Glutamatergic neuron (in vitro differentiated cells): ENCODE measurements at places on chromosomes 5 and 9.

- H3K4me3 ChIP-seq: no peak overlapping the region
- H3K4me1 ChIP-seq: peaks cover 21% of the 10 kb centered on the region
- H3K27me3 ChIP-seq: peaks cover 4% of the 10 kb centered on the region
- no peak overlapping the region for H3K27ac ChIP-seq
These were observed 188.8 kb downstream of the NTRK2 start for GRCh38 chr9:84858364-84858763.

DNA sequence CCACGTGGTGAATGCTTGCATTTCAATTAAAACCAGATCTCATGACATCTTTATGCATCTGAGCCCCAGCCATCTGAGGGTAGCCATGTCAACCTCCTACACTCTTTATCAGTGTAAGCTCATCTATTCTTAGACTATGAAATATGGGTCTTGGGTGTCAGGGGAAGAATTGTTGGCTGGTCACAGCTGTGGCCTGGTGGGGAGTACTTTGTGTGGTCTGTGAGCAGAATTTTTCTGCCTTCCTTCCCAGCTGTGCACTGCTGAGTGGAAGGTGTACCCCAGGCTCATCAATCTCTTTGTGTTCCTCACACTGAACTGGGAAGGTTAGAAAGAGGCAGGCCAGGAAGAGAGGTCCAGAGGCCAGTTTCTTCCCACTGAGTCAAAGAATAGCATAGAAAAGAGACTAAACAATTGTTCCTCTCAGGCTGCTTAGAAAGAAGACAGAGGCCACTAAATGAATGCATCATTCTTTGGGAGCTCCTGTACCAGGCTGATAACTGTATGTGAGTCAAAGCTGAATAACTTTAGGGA is 202.7 kb upstream of the RGMB start:
- peak; percentile 53 for DNase-seq
- peaks cover 14% of the 10 kb centered on the region for H3K4me1 ChIP-seq
- peaks cover 6% of the 10 kb centered on the region for H3K27me3 ChIP-seq
- peak overlapping the region; percentile 98 for H3K27ac ChIP-seq
- no peaks in the 10 kb centered on the region for H3K36me3 ChIP-seq

DNA sequence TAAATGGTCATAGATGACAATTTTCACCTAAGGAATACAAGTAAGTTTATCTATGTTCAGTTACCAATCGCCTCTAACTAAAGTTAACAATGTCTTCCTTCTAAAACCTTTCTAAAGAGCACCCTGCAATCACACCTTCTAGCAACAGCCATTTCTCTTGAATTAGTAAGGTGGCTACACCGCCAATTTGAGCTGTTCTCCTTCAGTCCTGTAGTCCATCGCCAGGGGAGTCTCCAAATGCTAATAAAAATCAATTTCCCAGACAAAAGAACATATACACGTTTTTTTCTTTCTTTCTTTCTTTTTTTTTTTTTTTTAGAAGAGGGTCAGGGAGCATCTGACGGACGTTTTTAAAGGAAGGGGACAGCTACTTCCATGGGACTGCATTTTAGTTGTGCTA is 729 bp upstream of the RORB start:
- no peaks in the 10 kb centered on the region for H3K36me3 ChIP-seq
- peaks cover 2% of the 10 kb centered on the region for H3K4me1 ChIP-seq
- DNase-seq: no peak
- no peak overlapping the region for H3K27ac ChIP-seq

GRCh38 chr5:176781638-176782570 is 28.5 kb upstream of the UNC5A start:
- no peaks in the 10 kb centered on the region for H3K36me3 ChIP-seq
- peaks cover 8% of the 10 kb centered on the region for H3K4me1 ChIP-seq
- H3K27me3 ChIP-seq: peaks cover 8% of the 10 kb centered on the region
- no peak for DNase-seq

DNA sequence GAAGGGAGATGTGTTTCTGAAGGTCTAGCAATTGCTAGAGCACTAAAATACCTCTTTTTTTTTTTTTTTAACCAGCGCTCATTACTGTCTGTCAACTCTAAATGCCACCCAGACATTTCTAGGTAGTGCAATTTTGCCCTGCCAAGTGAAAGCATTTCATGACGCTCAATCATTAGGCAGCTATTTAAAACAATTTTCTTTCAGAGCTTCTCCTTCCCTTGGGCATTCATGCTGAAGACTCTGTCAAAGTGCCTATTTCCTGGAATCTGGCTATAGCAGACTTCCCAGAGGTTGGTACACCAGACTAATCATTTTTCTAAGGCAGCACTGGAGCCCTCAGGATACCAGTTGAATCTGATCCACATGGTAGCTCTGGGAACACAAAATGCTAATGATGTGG is 97.0 kb upstream of the ANKRD55 start:
- no peak overlapping the region for H3K27ac ChIP-seq
- peaks cover 11% of the 10 kb centered on the region for H3K36me3 ChIP-seq
- no peak for DNase-seq
- H3K27me3 ChIP-seq: peaks cover 2% of the 10 kb centered on the region
- H3K4me3 ChIP-seq: no peak overlapping the region

DNA sequence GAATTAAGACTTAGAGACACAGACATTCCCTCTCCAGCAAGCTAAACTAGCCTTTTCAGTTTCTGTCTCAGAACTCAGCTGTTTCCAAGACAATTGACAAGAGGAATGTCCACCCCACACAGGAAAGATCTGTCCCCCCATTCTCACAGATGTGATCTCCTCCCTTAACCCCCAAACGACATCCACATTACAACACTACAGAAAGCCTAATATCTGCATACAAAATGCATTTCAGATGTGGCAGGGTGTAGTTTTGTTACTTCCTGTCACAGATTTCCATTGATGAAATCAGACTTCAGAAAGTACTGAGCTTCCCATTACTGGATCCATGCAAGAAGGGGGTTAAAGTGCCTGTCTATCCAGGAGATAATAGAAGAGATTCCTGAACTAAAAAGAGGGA is 2.9 kb upstream of the ARSI start:
- H3K27ac ChIP-seq: no peak overlapping the region
- H3K36me3 ChIP-seq: no peaks in the 10 kb centered on the region
- DNase-seq: no peak
- H3K4me3 ChIP-seq: no peak overlapping the region
- no peaks in the 10 kb centered on the region for H3K27me3 ChIP-seq
- peaks cover 38% of the 10 kb centered on the region for H3K4me1 ChIP-seq

DNA sequence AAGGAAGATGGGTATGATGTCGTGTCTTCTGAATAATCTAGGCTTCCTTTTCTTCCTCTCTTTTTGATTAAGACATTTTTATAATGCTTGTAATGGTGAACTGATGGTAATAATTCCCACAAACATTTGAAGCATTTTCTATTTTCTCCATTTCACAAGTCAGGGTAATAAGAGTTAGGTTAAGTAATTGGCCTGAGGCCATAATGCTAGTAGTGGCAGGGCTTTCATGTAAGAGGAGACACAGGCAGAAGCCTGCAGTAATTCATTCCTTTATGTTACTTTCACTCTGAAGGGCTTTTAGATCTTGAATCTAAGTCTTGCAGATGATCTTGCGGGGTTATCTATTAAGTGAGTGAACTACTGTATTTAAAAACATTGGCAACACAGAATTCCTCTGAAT is 374.9 kb downstream of the MAT2B start:
- H3K27me3 ChIP-seq: no peaks in the 10 kb centered on the region
- peaks cover 11% of the 10 kb centered on the region for H3K4me1 ChIP-seq
- H3K27ac ChIP-seq: no peak overlapping the region
- H3K4me3 ChIP-seq: no peak overlapping the region

DNA sequence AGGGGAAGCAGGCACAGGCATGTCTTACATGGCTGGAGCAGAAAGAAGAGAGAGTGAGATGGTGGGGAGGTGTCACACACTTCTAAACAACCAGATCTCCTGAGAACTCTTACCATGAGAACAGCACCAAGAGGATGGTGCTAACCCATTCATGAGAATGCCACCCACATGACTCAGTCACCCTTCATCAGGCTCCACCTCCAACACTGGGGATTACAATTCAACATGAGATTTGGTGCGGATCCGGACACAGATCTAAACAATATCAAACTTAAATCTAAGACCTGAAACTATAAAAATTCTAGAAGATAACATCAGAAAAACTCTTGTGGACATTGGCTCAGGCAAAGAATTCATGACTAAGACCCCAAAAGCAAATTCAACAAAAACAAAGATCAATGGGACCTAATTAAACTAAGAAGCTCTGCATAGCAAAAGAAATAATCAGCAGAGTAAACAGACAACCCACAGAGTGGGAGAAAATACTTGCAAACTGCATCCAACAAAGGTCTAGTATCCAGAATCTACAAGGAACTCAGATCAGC is 65.4 kb downstream of the SPATA31C2 start:
- no peaks in the 10 kb centered on the region for H3K36me3 ChIP-seq
- no peak overlapping the region for H3K27ac ChIP-seq
- peaks cover 14% of the 10 kb centered on the region for H3K4me1 ChIP-seq

DNA sequence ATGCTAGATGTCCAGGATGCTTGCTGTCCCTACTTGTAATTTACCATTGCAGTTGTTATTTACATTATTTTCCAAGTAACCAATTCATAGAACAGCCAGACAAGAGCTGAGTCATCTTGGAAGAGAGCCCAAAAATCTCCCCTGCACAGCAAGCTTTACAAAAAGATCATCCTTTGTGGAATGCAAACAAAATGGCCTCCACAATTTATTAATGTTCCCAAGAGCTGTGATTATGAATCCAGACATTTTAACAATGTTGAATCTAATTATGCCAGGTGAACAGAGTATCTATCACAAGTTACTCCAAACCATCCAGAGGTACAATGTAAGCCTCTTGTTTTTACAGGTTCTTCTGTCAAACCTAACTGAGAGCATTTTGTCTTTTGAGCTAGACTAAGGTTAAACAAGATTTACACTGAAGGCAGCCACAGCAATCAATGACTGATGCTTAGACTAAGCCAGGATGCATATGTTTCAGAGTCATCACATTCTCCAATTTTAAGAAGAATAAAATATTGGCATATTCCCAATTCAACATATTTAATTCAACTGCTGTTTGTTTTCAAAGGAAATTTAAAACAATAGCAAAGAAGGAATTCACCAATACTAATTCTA is 95.3 kb upstream of the SLC12A2 start:
- no peak overlapping the region for H3K27ac ChIP-seq
- H3K4me1 ChIP-seq: no peaks in the 10 kb centered on the region
- no peaks in the 10 kb centered on the region for H3K36me3 ChIP-seq
- H3K4me3 ChIP-seq: no peak overlapping the region
- DNase-seq: no peak
